ENCODE measurements at places on chromosomes 1 and 21. TPM values are rescaled to one million over a fixed set of nuclear protein-coding genes. Genes with fewer than 3 reads are reported as not detected.

DNA sequence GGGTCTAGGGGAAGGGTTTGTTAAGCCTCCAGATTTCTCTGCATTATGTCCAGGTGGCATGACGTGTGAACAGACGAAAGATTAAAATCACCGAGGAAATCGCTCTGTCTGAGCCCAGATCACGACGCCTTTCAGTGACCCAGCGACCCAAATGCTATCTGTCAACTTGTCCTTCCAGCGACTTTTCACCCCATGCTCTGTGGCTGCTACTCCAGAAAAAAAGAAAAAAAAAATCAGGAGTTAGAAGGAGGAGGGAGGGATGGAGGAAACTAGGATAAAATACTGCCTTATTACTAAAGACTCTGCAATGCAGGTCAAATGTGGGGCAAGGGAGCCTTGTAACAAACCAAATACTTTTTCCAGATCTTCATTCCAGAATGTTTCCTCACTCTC is 352.0 kb downstream of the NUF2 start:
- DNase-seq: no peak

WNT9A gene
- not detected for polyA plus RNA-seq

SGIP1 gene
- not detected for polyA plus RNA-seq

GRCh38 chr1:229886636-229887035 is 180.4 kb upstream of the GALNT2 start:
- no peak for DNase-seq

DNA sequence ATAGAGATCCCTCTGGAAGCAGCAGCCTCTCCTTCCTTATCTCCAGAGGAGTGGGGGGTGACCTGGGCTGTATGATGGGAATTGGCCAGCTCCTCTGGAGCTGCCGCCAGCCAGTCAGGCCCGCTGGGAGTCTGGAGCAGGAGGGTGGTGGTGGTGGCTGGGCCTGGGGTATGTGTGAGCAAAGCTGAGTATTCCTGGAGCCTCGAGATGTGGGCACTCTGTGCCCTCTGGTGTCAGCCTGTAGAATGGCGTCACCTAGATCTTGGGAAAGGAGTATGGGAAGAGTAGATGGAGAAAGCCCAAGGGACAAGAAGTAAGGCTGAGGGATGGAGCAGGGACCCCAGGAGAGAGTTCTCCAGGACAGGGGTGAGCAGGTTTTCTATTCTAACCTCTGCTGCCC is 16.0 kb downstream of the VANGL2 start:
- DNase-seq: no peak

DNA sequence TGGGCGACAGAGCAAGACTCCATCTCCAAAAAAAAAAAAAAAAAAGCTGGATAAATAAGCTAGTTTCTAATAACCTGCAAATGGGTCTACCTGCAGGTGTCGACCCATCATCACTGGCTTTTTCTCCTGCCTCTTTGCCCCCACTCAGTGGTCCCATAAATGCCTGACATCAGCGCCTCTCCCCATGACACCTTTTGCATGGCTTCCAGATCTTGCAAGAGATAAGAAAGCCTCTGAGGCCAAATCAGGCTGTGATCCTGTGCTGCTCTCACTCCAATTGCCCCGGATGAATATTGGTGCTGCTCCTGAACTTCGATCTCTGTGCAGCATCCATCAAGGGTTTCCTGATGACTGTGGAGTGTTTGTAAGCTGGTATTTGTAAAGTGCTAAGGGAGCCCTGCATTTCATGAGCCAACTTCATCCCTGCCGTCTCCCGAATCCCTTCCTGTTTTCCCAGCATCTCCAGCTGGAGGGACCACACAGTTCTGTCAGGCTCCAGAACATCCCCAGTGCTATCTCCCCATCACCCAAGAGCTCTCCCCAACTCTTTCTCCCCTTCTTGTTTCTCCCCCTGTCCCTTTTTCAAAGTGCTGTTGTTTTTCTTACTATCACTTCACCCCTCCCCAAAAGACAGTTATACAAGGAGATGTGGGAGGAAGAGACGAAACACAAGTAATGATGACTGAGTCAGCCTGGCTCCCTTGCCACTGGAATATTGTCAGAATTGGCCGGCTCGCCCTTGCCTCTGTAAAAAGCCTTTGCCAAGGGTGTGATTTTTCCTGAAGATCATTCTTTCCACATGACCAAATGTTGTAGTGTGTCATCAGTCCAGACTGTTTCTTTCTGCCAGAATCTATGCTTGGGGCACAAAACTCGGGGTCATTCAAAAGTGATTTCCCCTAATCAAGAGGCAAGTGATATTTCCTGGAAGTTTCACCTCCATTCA is 2.8 kb upstream of the EFHD2 start:
- DNase-seq: no peak

GRCh38 chr1:163467289-163467688 is 145.5 kb downstream of the NUF2 start:
- DNase-seq: no peak

KCNJ10 gene
- polyA plus RNA-seq: not detected

AK5 gene
- polyA plus RNA-seq: 20.6 TPM

- no peak for DNase-seq
Observed at GRCh38 chr1:47502746-47503370, 65.0 kb downstream of the FOXD2 start.

DNA sequence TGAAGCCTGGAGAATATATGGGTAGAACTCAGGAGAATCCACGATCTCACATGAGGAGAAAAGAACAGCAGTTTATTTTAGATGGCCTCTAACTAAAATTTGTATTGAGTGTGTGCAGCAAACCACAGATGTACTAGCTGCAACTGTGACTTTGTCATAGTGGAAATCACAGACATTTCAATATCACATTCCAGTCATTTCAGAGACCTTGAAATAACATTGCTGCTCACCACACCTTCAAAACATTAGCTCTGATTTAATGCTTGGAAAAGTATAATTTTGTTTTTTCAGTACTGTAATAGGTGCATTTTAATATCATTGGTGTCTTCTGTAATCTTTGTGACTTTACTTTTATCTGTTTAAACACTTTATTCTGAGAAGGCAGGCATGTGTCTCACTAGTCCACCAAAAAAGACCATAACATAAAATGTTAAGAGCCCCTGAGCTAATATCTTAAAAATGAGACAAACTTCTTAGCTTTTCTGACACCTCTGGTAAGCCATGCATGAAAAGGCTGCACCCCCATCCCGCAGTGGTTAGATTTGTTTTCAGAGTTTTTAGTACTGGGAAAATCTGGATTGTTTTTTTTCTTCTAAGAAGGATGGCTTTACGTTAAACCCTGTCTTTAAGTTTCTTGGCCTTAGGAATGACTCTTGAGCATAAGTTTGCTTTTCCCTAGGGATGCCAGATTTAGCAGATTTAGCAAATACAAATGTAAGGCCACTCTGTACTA is 30.1 kb downstream of the KCNJ15 start:
- no peak for DNase-seq

- DNase-seq: no peak
Observed at GRCh38 chr1:2206813-2207487, 12.4 kb upstream of the FAAP20 start.

PDPN gene
- polyA plus RNA-seq: not detected

DNA sequence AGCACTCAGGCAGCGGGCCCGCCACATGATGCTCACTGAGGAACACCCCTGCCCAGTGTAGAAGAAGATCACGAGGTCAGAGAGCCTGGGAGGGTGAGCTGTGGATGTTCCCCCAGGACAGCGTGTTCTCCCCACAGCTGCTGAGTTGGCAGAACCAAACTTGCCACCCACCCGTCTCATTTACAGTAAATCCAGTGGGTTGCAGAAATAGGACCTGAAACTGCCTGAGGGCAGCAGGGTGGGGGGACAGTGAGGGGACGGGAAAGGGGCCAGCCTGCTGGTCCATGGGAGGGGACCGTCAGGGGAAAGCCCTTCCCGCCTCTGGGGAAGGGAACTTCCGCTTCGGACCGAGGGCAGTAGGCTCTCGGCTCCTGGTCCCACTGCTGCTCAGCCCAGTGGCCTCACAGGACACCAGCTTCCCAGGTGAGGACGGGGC is at the start of gene C1QB:
Gene C1QB, plus strand, starts transcription at position 356 of the 436 bp plus-strand sequence. CDS start 6,227 bp downstream, outside the sequence.
- no peak for DNase-seq

ASB17 gene
- not detected for polyA plus RNA-seq

DNA sequence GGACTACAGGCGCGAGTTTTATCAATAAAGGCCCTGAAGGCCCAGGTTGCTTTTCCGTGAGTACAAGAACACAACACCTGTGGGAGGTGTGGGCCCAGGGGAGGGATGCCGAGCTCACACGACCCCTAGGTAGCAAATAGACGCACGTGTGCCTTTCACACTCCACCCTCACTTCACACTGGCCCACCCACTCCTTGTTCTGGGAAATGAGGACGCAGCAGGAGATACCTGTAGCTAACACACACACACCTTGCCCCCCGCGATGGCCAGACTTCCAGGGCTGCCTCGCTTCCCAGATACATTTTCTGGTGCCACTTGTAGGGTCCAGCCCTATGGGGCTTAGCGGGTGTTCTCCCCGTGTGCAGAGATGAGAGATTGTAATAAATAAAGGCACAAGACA is 4.3 kb upstream of the CCDC27 start:
- no peak for DNase-seq

SAMD11 gene
- polyA plus RNA-seq: 0.10 TPM

DNA sequence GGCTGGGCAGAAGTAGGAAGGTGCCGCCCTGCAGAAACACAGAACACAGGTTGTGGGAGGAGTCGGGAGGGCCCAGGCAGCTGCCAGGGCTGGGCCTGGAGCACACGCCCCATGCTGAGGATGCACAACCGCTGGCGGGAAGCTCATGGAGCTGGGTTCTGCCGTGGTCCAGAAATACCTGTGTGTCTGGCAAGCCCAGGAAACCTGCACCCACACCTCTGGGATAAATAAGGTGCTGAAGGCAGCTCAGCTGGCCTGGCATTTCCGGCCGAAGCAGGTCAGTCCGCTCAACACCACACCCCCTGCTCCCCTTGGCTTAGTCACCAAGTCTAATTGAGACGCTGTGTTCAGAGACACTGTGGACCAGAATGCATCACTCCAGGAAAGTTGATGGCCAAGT is 32.1 kb downstream of the CTNNBIP1 start:
- DNase-seq: no peak

- no peak for DNase-seq
Observed at GRCh38 chr1:75338616-75339483, 204.7 kb downstream of the LHX8 start.

LIN28A gene
- not detected for polyA plus RNA-seq

DNA sequence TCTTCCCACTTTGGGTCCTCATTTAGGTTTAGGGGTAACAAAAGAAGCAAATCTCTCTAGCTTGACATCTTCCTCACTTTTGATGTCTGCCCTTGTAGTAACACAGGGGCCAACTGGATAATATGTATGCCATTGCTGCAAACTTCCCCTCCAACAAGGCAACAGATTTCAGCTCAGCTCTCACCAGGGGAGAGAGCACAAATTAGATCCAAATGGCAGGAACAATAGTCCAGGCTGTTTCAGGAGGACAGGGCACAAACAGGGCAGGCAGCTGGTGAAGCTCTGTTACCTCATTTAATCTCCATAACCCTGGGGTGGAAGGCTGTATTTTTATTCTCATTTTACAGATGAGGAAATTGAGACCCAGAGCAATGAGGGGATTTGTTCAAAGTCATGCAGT is 4.3 kb upstream of the PIK3R3 start:
- no peak for DNase-seq

DNA sequence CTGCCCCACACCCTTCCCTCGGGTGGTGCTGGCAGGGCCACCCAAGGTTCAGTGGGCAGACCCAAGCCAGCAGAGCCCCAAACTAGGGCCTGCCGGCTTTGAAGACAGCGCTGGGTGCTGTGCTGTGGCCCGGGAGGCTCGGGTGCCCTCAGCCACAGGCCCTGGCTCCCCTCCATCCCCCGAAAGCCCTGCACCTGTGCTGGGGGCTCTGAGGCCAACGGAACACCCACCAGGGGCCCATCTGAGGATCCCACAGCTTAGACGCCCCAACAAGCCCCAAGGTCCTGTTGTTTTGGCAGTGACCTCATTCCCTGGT is 8.6 kb downstream of the ITGB2 start:
- DNase-seq: no peak

LCE2B gene
- not detected for polyA plus RNA-seq

DNA sequence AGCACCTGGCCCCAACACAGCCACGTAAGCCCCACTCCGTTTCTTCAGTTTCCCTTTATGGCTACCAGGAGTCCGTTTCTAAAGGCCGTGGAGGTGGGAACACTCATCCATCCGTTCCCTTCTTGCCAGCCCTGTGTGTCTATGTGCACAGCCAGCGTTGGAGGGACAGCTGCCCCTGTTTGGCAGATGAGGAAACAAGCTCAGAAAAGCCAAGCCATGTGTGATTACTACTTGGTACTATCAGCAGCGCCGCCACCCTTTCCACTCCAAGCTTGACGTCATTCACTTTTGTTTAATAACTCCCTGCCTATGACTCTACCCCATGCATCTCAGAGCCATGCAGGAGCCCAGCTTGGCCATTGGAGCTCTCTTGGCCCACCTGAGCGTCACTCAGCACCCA is 3.5 kb downstream of the LRP8 start:
- no peak for DNase-seq

GRCh38 chr1:84688463-84689061 is 1.7 kb downstream of the SSX2IP start:
- DNase-seq: no peak

DNA sequence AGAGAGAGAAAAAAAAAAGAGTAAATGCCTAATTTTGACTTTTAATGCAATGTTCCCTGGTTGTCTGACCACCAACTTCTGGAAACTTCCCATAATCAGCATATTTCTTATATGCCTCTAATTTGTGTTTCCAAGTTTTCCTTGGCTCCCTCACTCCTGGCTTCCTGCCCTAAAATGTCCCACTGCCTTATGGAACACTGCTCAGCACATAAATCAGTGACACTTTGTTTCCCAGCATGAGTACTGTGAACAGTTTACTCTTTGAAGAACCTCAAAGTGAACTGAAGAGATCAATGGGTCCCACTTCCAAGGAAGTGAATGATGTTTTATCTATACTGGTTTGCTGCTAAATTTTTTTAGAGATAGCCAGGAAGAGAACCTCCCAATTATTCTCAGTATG is 271.3 kb upstream of the PRMT6 start:
- DNase-seq: no peak

DNA sequence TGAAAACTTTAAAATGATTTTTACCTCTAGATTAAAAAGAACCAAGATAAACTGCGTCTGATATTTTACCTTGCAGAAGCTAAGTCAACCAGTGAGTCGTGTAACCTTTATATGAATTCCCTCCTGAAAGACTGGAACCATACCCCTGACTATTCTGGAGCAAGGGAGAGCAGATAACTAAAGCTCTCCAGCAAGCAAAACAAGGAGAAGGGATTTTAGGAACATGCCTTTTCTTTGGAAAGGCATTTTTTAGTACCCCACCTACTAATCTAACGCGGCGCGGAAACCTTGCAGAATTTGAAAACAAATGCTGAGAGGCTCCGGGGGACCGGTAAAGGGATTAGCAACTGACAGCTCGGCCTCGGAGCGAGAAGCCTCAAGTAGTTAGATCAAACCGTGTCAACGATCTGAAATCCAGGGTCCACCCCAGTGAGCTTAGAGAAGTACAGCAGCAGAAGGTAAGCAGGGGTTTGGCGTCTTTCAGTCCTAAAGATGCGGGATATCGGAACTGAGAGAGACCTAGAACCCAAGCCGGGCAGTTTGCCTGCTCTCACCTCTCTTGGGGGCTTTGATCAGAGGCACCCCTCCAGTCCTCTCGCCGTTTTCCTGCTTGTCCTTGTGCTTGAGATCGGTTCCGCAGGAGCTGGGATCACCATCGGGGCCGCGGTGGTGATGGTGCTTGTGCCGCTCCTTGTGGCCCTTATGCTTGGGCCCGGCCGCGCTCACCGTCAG is 954 bp downstream of the RSBN1 start:
- peak; percentile 30 for DNase-seq

Measured in CD4-positive, alpha-beta memory T cell (primary cell).